SK-N-DZ (cell line): ENCODE measurements at places on chromosomes 16 and 17.

DNA sequence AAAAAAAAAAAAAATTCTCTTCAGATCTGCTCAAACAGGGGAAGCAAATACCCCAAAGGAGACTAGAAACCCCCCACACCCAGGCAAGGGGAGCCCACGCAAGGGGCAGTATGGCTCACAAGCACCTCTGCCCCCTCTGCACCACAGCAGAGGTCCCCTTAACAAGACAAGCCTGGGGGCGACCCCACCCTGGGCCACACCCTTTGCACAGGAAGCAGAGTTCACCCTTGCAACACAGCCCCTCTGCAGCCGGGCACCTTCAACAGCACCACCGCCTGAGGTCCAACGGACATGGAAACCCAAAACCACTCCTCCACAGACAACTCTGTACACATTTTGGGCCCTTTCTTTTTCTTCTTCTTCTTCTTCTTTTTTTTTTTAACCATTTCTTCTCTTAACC is 12.8 kb downstream of the AXIN1 start:
- no peak for DNase-seq

DNA sequence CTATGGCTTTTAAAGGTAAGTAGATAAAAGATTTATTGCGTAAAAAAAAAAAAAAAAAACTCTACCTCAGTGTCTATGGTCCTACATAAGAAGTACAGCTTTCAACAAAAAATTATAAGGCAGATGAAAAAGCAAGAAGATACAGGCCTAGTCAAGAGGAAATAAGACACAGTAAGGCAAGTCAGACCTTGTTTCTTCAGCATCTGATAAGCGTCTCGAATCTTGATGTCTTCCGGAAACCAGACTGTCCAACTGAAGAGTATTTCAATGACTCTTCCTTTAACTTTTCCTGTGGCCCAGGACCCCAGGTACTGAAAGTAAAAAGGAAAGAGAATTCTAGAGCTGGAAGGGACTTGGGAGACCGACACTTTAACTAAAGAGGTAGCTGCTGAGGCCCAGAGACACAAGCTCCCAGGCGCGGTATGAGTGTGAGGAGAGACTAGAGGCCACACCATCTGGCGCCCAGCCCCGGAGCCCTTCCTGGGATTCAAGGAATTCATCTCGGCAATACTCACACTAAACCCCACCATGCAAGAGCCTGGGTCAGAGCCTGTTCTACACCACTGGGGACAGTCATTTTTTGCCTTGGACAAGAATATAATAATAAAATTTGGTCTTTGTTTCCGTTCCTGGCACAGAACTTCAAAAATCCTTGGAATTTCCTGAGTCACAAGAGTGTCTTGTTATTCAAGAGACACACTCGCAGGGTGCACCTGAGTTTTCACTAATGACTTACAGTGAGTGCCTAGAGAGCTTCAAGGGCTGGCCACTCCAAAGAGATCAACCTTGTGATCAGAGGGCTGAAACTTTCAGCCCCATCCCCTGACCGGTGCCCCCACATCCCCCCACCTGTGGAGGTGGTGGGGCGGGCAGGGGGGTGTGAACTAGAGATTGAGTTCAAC is 18.6 kb downstream of the GGA2 start:
- DNase-seq, result no peak

GRCh38 chr17:396788-397187 is 44.2 kb upstream of the RPH3AL start:
- DNase-seq, result no peak

GRCh38 chr16:9031107-9031506 is 60.3 kb upstream of the HAPSTR1 start:
- DNase-seq, result no peak

DNA sequence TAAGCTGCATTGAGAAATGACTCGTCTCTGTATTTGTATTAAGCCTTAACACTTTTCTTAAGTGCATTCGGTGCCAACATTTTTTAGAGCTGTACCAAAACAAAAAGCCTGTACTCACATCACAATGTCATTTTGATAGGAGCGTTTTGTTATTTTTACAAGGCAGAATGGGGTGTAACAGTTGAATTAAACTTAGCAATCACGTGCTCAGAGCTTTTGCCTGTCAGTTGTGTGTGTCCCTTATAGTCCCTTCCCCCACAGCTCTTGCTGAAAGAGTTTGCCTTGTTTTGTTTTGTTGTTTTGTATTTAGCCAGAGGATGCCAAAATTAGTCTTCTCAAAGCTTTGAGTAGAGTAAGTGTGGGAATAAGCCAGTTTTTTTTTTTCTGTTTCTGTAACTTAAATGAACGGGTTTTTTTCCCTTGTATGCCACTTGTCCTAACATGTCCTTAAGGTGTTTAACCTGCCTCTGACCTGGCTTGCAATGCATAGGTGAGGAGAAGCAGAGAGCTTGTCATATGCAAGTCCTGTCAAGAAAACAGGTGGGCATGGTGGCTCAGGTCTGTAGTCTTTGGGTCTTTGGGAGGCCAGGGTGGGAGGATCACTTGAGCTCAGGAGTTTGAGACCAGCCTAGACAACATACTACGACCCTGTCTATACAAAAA is 4.6 kb upstream of the MAPK8IP3 start:
- DNase-seq, result no peak

- no peak for DNase-seq
Observed at GRCh38 chr17:28258347-28258887, 60.6 kb upstream of the TMEM97 start.

GRCh38 chr16:189604-190186 is 9.4 kb downstream of the HBQ1 start:
- DNase-seq, result no peak

- DNase-seq, result no peak
Observed at GRCh38 chr16:1097156-1097555, 1.1 kb upstream of the C1QTNF8 start.

DNA sequence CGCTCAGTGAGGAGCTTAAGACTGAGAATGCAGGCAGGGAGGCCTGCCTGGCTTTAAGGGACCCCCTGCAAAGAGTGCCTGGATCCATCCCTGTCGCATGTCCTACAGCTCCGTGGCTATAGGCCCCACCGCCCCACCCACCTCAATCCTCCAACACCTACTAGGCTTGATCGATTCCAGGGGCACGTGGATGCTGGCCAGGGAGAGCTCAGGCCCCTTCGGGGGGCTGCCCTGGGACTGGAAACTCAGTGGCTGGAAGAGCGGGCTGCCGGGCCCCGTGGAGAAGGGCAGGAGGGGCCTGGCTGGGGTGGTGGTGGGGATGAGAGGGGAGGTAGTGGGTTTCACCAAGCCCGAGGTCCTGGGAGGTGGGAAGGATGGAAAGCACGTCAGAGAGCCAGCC is 22.2 kb downstream of the GGA3 start:
- DNase-seq, result no peak

DNA sequence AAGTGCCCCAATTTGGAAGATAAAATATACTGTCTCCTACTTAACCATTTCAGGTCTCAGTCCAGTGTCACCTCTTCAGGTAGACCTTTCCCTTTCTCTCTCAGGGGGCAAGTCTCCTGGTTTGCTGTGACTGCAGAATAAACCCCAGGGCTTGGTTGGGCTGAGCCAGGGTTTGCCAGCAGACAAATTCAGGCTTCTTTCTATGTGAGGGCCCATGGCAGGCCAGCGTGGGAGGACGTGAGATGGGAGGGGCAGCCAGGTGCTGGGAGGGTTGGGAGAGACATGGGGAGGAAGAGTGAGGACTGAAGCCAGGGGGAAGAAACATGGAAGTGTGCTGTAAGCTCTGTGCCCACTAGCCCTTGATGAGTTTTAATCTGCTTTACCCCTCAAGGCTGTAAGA is 163.2 kb downstream of the SPECC1 start:
- no peak for DNase-seq

- no peak for DNase-seq
Observed at GRCh38 chr17:79581324-79581932, 29.4 kb downstream of the RBFOX3 start.

- no peak for DNase-seq
Observed at GRCh38 chr16:24721830-24722238, 7.6 kb upstream of the TNRC6A start.

DNA sequence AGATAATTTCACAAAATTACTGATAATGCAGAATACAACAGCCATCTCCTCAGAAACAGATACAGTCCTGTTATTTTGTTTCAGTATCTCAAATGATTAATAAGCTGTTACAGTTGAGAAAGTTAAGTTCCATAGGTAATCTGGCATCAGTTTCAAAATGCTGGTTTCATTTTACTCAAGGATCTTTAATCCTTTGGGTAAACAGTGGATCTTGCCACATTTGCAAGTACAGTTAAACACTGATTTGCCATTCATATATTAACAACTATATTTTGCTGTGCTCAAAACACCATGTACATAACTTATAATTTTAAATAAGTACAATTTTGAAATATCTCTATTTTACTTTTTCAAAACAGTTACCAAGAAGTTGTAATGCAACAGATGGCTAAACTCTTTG is 31.2 kb downstream of the RPGRIP1L start:
- DNase-seq, result no peak

- DNase-seq, result no peak
Observed at GRCh38 chr17:47199627-47200324, 9.4 kb upstream of the MYL4 start.

- DNase-seq, result peak; percentile 32
Observed at GRCh38 chr16:14310519-14310991, 239.4 kb downstream of the MRTFB start.

- DNase-seq, result no peak
Observed at GRCh38 chr16:10752843-10753523, 9.3 kb downstream of the NUBP1 start.

DNA sequence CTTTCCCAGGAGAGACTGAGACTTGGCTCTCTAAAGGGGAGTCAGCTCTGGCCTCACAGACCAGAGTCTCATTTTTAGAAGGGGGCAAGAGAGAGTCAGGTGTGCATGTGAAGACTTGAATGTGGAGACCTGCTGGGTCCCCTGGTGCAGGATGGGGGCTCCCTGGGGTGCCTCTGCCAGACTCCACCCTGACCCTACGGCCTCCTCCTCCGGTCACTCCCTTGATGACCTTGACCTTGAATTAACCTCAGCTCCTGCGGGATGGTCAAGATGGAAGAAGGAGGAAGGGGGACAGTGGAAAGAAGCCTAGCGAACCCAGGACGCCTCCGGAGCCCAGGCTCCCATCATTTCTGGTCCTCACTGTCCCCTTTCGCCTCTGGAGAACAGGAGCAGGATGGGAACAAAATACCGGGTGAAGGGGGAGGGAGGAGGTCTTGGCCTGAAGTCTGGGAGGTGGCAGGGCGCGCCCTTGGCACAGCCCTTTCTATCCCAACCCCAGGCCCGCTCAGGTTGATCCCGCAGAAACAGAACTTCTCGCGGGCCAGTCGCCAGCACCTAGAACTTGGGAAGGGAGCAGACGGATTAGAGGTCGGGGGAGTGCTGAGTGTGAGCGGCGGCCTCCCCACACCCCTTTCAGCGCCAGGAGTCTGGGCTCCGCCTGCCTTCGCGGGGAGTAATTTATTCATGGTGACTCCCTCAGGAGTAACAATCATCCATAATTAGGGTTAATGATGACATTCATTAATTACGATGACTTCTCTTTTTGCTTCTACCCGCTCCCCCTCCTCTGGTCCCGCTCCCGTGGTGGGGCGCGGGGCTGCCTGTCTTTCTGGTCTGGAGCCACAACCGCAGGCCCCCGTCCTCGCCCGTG is 1.6 kb downstream of the STAC2 start:
- DNase-seq, result no peak

- DNase-seq, result peak; percentile 72
Observed at GRCh38 chr16:11309895-11310633, 28.9 kb upstream of the PRM1 start.
